ENCODE measurements at places on chromosomes 11 and 22.

- no peak for DNase-seq
These were observed 5.5 kb downstream of the RCOR2 start for GRCh38 chr11:63911440-63911839.

GRCh38 chr11:10608584-10608983, 40.1 kb upstream of the LYVE1 start:
- no peak for DNase-seq

GRCh38 chr22:50582493-50583293, at the start of gene CHKB:
Gene CHKB (minus strand): TSS chr22:50582849. CDS start chr22:50582781, 68 bp downstream.
- DNase-seq, result peak; percentile 90

GRCh38 chr11:12276356-12276755, 101.0 kb upstream of the PARVA start:
- no peak for DNase-seq

DNA sequence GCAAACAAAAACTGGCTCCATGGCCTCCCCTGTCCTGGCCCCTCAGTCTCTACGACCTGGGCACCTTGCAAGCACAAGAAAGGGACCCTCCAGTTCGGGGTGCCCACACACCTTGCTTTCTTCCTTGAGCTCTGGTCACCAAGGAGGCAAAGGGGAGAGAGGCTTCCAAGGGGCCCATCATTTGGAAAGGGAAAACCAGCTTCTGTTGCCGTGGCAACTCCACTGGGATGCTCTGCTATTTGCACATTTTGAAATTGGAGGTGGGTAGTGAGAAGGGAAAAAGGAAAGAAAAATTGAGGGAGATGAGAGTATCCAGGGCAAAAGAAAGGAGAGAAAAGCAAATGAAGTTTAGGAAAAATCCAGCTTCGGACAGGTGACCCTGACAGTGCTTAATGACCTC, 388.4 kb downstream of the SHANK2 start:
- no peak for DNase-seq

GRCh38 chr11:69200331-69201065, 44.8 kb downstream of the SMIM38 start:
- no peak for DNase-seq

- DNase-seq, result no peak
These were observed 72.2 kb downstream of the CDKN1C start for GRCh38 chr11:2813141-2813908.

- DNase-seq, result no peak
These were observed 534.7 kb downstream of the CNTN5 start for GRCh38 chr11:99555486-99555885.

DNA sequence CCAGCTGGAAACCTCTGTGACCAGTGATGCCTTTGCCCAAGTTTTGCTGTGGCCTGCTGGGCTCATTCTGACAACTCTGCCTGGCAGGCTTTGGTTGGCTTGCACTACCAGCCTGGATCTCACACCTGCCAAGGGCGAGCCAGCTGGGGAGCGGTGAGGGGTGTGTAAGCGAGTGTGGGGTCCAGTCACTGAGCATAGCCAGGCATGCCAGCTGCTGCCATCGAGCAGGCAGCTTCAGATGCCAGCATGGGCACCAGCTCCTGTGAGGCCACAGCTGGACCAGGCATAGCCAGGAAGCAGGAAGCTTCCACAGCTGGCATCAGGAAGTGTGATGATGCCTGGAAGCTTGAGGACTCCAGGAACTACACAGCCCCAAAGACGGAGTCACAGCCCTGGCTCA, 1674.6 kb downstream of the LRRC4C start:
- DNase-seq, result no peak

- peak; percentile 58 for DNase-seq
These were observed 1.9 kb downstream of the SLC5A12 start for GRCh38 chr11:26719998-26720397.
